ENCODE measurements at places on chromosomes 11 and 22.

DNA sequence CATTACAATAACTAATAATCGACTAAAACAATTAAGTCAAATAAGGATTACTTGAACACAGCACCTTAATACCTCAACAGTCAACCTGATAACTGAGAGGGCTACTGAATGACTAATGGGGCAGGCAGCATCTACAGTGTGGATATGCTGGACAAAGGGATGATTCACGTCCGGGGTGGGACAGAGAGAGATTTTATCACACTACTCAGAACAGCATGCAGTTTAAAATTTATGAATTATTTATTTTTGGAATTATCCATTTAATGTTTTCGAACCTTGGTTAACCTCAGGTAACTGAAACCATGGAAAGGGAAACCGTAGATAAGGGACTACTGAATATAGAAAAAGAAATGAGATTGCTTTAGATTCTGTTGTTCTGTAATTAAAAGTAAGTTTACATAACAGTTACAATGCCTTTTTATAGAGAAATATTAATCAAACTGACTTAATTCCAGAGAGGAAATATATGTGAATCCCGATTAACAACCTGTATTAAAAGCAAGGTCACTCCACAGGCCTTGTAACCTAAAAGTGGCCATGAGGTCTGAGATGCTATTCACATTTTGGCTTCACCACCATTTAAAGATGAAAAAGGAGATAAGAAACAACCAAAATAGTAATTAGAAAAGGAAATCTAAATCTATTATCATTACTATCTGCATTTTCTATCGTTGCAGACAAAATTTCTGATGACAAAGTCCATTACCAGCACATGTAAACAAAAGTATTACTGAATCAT lies 119.0 kb upstream of the TP53AIP1 start:
- DNase-seq, result no peak

- DNase-seq, result no peak
Observed at GRCh38 chr22:45497351-45498145, 5.1 kb upstream of the FBLN1 start.

GRCh38 chr11:57511741-57512430 lies 3.6 kb downstream of the SLC43A1 start:
- DNase-seq, result peak; percentile 32

DNA sequence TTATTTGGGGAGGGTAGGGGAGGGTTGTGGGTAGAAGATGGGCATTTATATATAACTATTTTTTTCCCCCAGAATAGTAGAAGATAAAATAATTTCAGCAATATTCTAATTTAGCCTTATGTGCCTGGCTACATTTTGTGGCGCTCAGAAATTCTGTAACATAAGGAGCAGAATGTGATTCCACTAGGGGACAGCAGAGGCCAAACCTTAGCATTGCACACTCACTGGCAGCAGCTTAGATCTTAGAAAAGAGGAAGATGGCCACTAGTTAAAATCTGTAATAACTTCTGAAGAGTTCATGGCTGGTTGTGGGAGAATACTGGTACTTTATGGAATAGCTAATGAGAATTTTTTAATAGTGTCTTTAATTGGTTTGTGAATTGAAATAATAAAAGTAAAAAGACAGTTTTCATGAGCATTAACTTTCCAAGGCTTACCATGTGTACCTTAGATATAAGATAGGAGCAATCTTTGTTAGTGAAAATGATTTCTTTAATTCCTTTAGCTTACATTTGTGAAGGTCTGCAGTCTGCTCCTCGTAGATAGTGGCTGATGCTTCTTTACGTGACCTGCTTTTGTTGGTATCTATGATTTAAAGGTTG lies 33.1 kb downstream of the DDX10 start:
- DNase-seq, result peak; percentile 88

DNA sequence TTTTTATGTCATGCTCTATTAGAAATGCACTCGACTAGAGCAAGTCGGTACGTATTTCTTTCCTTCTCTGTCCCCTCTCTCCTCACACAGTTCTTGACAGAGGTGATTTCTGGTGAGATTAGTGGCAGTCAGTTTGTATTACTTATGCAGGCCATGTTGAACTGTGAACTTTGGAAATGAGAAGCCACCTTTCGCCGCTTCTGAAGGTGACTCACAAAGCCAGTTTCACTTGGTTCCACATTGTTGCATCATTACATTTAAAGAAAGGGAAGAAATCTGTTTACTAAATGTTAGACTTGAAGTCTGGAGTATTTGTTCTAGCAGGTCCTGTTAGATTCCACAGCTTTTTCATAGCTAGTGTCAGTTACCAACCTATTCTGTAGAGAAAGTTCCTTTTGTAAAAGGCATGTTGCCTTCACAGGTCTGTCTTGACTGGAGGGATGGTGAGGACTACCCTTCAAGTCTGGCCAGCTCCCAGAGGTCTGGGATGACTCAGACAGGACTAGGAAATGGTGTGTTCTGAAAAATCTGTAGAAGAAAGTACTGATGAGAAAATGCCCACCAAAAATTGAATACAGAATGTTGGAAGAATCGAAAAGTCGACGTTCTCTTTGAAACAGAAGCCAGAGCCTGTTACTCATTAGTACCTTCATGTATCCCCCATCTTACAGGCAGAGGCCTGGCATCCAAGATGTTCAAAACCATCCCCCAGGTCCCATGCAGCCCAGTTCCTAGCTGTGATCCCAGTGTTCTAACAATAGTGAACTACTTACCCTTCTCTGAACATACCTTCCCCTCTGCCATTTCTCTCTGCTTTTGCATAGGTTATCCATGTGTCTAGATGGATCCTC lies 181.4 kb downstream of the DBX1 start:
- DNase-seq, result no peak

DNA sequence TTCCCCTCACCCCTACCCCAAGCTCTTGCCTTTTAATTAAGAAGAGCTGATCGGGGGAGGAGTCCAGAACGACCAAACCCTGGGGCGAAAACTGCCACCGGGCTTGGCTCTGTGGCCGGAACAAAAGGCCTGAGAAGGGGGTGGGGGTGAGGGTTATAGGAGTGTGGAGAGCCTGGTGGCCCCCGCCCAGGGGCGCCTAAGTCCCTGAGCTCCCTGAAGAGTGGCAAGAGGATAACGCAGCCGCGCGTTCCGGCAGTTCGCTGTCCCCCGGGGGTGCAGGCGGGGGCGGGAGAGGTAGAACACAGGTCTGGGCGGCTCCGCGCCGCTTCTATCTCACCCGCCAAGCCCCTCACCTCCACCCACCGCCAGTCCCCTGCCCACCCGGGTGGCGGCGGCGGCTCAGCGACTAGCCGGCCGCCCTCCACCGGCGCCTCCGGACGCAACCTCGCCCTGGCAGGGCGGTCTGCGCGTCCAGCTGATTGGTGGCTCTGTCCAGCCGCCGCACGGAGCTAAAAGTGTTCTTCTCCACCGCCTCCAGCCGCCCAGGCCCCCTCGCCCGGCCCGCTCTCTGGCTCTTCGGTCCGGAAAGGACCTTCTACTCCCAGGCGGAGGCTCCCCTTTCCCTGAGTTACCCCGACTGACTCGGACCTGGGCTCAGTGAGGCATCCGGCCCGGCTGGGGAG lies 18.7 kb upstream of the BDNF start:
- DNase-seq, result no peak

GRCh38 chr11:109946322-109946846 lies 146.8 kb upstream of the ZC3H12C start:
- DNase-seq, result peak; percentile 89

- DNase-seq, result no peak
Observed at GRCh38 chr11:61690706-61691379, 10.7 kb downstream of the DAGLA start.

DNA sequence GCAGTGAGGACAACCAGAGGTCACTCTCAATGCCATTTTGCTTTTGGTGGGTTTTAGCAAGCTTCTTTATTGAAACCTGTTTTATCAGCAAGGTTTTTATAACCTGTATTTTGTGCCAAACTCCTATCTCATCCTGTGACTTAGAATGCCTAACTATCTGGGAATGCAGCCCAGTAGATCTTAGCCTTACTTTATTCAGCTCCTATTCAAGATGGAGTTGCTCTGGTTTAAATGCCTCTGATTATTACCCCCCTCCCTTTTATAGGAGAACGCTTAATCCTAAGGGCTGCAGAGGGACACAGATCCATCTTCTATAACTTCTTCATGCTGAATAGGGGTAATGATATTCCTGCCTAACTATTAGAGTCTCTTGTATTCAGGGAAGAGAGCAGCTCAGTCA lies 179.1 kb downstream of the KIF18A start:
- DNase-seq, result no peak

DNA sequence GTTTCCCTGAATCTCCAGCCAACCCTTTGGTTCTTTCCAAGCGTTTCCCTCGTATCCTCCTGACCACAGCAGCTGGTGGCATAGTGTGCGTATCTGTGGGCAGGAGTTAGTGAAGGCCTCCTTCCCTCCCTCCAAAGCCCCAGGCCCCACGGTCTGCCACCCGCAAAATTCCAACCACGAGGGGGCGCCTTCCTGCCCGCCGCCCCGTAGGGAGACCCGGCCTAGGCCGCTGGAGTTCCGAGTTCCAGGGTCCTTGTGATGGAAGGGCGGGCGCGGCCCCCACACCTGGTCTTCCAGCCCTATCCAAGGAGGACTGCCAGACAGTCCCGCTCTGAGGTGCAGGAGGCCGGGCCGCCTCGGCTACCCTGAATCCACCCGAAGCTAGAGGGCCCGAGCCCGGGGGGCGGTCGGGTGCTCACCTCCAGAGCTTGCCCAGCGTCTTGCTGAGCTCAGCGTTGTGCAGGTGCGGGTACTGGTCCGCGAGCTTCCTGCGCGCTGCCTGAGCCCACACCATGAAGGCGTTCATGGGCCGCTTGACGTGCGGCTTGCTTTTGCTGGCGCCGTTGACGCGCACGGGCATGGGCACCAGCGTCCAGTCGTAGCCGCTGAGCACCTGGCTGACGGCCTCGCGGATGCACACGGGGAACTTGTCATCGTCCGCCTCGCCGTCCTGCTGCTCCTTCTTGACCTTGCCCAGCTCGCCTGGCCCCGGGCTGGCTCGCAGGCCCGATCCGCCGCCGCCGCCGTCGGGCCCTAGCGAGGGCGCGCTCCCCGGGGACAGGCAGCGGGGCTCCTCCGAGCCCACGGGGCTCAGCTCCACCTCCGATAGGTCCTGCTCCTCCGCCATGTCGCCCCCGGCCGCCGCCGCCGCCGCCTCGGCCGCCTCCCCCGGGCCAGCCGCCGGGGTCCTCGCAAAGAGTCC lies 1.2 kb downstream of the SOX10 start:
- no peak for DNase-seq

GRCh38 chr11:92841719-92842118 lies 127.7 kb upstream of the MTNR1B start:
- no peak for DNase-seq

- DNase-seq, result no peak
Observed at GRCh38 chr11:91104237-91104636, 881.4 kb upstream of the CHORDC1 start.

- DNase-seq, result no peak
Observed at GRCh38 chr11:2599561-2600189, 100.1 kb downstream of the KCNQ1OT1 start.

GRCh38 chr11:123624974-123625373 lies 29.4 kb downstream of the SCN3B start:
- DNase-seq, result no peak

DNA sequence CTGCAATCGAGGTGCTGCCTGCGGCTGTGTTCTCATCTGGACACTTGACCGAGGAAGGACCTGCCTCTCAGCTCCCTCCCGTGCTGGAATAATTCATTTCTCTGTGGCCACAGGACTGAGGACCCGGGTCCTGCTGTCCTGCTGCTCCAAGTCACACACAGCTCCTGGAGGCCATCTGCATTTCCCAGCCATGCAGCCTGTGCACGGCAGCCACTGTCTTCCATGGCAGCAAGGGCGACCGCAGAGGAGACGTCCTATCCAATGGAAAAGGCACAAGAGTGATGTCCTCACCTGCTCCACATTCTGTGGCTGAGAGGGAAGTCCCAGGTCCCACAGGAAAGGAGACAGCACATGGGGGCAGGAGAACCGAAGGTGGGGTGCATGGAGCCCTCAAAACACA lies 495.8 kb downstream of the BRD1 start:
- DNase-seq, result no peak

DNA sequence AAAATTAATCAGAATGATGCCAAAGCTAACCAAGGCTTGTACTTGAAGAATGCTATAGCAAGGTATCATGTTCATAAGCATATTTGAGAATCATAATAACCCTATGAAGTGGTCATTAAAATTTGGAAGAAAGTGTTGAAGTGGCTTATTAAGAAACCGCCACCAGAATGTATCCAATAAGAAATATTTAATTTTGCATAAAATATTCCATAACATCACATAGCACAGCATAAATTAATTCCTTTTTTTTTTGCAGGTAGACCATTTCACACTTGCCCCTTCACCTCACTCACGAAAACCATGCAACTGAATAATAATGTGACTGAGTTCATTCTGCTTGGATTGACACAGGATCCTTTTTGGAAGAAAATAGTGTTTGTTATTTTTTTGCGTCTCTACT lies at the start of gene OR4C16:
OR4C16 (plus strand) TSS at position 301 of the 400 bp plus-strand sequence; CDS start at position 301, 0 bp downstream.
- no peak for DNase-seq

- no peak for DNase-seq
Observed at GRCh38 chr11:60788401-60789125, 3.4 kb downstream of the MS4A10 start.

GRCh38 chr11:24240496-24241175 lies 256.2 kb upstream of the LUZP2 start:
- no peak for DNase-seq

GRCh38 chr22:44483878-44484277 lies 14.2 kb downstream of the RTL6 start:
- DNase-seq, result no peak

GRCh38 chr11:71198823-71199165 lies 53.6 kb downstream of the SHANK2 start:
- no peak for DNase-seq
